Bone marrow (tissue), 2 donors: ENCODE measurements at places on chromosomes 12 and 14.

DNA sequence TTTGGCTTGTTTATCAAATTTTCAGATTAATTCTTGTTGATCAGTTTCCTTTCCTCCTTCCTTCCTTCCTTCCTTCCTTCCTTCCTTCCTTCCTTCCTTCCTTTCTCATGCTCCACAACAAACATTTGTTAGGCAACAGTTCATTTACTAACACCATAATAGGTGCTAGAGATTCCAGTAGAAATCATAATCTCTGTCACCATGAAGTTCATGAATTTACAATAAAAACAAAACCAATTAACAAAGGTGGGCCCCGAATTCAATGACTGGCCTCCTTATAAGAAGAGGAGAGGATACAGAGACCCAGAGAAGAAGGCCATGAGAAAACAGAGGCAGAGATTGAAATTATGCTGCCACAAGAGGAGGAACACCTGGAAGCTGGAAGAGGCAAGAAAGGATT is 266.9 kb upstream of the GARIN6 start:
- no peak for DNase-seq

GRCh38 chr12:49543221-49543913 is 4.5 kb downstream of the KCNH3 start:
- no peak for DNase-seq

- DNase-seq = no peak
These were observed 26.3 kb downstream of the EML1 start for GRCh38 chr14:99819514-99819913.

DNA sequence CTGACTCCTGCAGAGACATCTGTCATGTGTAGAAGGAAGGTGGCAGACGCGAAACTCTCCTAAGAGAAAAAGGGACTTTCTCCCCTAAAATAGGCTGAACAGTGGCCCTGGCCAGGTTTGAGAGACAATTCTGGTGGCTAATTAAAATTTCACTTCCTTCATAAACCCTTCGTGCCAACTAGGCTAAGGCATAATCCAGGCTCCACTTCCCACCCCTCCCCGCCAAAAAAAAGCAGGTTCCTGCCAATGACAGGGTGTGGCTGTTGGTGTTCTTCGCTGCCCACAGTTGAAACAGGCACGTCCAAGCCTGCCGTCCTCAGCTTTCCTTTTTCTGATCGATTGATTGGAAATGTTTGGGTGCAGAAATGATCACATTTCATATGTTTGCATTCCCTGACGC is 144.6 kb downstream of the GCH1 start:
- DNase-seq = no peak

DNA sequence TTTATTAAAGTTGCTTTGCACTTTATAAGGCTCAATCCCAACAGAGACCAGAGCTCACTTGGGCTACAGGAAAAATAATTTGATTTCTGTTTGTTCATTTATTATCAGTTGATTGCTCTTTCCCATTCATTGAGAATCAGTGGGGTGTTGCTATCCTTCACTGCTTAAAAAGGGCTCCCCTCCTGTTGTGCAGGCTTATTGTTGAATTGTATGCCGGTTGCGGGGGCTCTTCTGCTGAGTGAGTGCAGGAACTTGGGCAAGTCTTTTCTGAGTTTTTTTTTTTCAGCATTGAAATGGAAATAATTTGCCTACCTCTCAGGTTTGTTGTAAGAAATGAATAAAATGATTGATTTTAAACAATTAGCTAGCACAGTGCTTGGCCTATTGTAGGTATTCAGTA is 32.6 kb downstream of the AKAP6 start:
- DNase-seq = no peak
